SHP77 (cell line): ENCODE measurements at places on chromosomes 5 and 9.

DNA sequence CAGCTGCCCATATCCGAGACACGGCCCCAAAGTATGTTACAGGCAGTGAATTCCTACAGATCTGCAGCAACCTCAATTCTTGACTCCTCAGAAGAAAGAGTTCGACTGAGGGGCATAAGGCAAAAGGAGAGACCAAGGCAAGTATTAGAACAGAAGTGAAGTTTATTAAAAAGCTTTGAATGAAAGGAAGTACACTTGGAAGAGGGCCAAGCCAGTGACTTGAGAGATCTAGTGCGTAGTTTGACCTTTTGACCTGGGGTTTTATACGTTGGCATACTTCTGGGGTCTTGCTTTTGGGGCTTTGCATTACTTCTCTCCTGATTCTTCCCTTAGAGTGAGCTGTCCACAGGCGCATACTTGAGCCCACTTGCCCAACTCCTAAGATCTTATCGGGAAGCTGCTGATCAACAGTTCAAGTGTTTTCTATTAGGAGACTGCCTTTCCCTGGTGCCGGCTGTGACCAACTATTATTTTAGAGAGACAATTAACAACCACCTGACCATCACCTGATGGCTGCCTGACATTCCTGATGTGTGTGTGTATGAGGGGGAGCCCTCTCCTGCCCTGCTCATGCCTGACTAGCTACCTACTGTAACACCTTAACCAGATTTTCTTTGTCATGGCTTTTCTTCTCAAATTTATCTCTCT lies 1.5 kb upstream of the DEPDC1B start:
- DNase-seq, result no peak

- DNase-seq, result no peak
Measured at GRCh38 chr9:84846906-84847305, 177.4 kb downstream of the NTRK2 start.

DNA sequence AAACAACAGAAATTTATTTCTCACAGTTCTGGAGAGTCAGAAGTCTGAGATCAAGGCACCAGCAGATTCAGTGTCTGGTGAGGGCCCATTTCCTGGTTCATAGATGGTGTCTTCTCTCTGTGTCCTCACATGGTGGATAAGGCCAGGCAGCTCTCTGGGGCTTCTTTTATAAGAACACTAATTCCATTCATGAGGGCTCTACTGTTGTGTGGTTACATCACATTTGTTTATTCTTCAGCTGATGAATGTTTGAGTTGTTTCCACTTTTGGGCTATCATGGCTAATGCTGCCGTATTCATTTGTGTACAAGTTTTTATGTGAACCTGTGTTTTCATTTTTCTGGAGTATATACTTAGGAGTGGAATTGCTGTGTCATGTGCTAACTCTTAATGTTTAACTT lies 35.2 kb downstream of the DDX4 start:
- no peak for DNase-seq

GRCh38 chr5:174340226-174340625 lies 294.7 kb downstream of the NSG2 start:
- DNase-seq, result no peak

DNA sequence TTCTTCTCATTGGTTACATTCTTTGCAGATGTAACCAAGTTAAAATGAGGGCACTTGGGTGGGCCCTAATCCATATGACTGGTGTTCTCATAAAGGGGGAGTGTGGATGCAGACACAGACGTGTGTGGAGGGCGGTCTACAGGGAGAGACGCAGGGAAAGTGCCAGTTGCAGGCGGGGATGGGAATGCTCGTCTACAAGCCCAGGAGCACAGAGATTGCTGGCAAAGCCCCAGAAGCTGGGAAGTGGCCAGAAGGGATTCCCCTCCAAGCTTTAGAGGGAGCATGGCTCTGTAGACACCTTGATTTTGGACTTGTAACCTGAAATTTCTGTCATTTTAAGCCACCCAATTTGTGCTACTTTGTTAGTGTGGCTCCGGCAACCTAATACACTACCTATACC lies 96.8 kb upstream of the CTSL start:
- no peak for DNase-seq

DNA sequence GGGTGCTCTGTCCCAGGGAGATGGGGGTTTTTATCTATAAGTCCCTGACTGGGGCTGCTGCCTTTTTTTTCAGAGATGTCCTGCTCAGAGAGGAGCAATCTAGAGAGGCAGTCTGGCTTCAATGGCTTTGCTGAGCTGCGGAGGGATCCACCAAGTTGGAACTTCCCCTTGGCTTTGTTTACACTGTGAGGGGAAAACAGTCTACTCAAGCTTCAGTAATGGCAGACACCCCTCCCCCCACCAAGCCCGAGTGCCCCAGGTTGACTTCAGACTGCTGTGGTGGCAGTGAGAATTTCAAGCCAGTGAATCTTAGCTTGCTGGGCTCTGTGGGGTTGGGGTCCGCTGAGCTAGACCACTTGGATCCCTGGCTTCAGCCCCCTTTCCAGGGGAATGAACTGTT lies 375.8 kb downstream of the RAB3C start:
- DNase-seq, result no peak

GRCh38 chr5:151483647-151484046 lies 36.2 kb downstream of the SLC36A1 start:
- no peak for DNase-seq

GRCh38 chr5:135430135-135430437 lies 17.1 kb downstream of the DCANP1 start:
- DNase-seq, result no peak

DNA sequence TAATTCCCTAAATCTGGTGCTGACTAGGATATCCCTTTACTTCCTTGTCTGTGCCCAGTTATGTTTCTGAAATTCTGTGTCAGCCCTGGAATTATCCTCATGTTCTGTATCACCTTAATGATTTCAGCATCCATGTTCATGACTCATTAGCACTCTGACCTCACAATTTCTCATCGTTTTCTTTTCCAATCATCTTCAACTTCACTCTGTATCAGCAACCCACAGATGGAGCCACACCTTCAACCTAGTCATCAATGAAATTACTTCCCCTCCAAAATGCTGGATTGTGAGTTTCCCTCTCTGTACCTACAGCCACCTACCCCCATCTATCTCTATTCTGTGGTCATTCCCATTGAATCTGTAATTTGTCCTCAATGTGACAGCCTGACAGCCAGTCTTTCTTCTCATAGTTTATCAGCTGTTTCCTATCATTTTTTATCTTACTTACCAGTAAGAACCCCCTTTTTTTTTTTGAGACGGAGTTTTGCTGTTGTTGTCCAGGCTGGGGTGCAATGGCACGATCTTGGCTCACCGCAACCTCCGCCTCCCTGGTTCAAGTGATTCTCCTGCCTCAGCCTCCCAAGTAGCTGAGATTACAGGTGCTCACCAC lies 3.1 kb upstream of the IL6ST start:
- DNase-seq, result no peak

GRCh38 chr5:143101725-143102386 lies 301.6 kb downstream of the NR3C1 start:
- no peak for DNase-seq

DNA sequence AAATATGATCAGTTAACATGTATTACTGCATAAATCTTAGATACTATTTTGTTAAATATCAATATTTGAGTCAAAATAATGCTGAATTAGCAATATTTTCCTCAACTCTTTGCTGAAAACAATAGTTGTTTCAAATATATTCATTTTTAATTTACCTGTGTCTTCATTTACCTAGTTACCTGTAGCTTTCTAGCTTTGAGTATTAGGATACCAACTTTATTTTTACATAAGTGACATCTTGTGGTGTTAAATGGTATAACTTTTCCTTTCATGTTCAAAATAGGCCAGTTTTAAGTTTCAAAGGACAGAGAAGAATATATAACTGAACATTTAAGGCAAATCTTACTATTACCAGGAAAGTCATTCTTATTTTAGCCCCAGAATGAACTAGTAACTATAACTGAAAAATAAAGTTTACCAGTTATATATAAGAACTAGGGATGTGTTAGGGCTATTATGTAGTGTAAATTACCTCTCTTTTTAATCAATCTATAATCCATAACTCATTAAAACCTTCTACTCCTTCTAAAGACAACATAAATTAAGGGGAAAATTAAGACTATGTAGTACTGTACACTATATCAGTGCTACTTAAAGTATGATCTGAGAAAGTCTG lies 25.3 kb downstream of the AP3B1 start:
- no peak for DNase-seq

DNA sequence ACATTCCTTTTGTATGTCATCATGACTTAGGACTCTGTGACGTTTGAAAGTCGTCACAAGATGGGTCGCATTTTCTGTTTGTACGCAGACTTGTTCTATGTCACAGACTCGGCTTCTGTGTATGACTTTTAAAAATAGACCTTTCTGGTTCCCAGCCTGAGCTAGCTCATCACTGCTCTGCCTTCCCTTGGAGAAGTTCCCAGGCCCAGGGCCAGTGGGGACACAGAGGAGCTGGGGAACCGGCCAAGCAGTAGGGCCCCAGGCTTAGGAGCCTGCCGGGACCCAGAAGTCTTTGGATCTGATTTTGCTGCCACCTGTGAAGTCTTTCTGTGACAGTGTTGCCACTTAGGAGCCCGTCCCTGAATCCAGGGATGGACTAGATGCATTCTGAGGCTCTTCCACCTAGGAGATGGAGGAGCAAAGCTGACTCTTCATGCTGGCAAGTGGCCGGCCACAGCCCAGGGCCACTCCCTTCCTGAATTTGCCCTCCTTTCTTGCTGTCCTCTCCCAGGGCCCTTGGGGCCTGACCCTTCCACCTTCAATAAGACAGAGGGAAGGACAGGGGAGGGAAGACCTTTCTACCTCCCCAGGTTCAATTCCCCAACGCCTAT lies 18.1 kb upstream of the UBE2QL1 start:
- DNase-seq, result no peak
